Right ventricle myocardium superior (tissue), 1 donor: ENCODE measurements at places on chromosomes 7 and 10. TPM values are rescaled to one million over a fixed set of nuclear protein-coding genes. Genes with fewer than 3 reads are reported as not detected.
A peak's percentile ranks its signal among the peaks of the same experiment; 100 is the strongest.

- DNase-seq: no peak
Measured at GRCh38 chr7:34734771-34735170, 76.8 kb downstream of the NPSR1 start.

- no peak for DNase-seq
Measured at GRCh38 chr7:4234498-4234855, 447.6 kb upstream of the FOXK1 start.

- DNase-seq: no peak
Measured at GRCh38 chr10:103889121-103889720, 28.8 kb downstream of the STN1 start.

DNA sequence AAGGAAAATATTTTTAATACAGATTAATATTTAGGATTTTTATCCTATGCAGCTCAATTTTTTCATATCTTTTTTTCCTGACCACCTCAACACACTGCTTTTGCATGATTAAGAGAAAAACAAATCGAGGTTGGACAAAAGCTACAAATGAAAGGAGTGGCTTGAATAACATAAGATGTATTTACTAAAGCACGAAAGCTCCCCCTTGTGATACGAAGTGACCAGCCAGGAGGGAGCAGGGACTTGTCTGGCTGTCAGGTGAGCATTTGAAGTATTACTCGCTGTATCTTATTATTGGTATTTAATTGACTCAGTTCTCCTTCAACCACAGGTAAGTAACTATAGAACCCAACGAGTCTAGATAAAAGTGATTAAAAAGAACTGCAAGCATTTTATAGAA is 265.2 kb upstream of the PHF14 start:
- DNase-seq: no peak

- DNase-seq: no peak
Measured at GRCh38 chr10:131174211-131174565, 137.3 kb downstream of the TCERG1L start.

GRCh38 chr10:85967594-85967993 is 399.0 kb downstream of the GRID1 start:
- no peak for DNase-seq

GRCh38 chr7:105461518-105461917 is 60.6 kb downstream of the PUS7 start:
- no peak for DNase-seq

DNA sequence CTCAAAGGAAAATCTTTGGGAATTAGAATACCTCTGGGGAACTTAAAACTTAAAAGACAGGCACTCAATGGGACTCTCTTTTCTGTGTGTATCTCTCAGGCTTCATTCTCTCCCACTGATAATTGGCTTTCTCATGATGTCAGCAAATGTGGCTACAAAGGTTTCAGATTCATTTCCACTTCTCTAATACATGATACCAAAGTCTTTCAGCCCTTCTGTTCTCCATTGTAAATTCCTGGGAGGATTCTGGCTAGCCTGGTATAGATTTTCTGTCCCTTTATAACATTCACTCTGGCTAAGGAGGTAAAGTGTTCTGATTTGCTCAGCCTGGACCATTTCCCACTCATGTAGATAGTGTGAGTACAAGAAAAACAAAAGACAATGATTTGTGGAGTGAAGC is 606.2 kb downstream of the PCDH15 start:
- DNase-seq: no peak

DNA sequence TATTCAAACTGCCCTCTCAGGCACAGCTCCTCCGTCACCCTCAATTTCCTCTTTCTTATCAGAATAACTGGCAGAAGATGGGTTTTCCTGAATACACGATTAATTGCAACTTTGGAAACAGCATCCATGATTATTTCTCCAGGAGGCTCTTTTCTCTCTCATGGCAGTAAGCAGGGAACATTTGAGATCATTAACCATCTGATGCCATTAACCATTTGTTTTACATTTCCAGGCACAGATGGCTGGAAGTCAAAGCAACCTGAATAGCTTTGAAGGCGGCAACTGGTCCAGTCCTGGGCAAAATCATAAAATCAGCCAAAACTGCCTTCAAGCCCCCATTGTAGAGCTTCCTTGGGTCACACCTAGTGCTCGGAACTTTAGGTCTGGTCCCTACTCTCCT is 289.5 kb upstream of the AOAH start:
- DNase-seq: no peak

GRCh38 chr10:73788864-73789658 is 3.7 kb downstream of the ZSWIM8 start:
- peak; percentile 32 for DNase-seq

DNA sequence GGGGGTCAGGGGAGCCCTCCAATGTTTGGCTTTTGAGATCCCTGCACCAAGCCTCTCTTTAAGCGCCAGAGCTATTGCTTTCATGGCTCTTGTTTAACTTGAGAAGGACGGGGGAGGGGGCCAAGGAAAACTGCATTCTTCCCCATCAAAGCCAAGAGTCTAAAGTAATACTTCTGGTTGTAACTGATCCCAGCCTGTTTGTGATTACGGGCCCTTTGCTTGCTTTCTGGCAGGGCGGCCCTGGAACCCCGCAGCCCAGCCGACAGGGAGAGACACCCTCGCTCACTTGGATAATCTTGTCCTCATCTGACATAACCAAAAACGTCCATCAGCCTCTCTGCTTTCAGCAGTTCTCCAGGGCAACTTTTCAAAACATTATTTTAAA is 154.7 kb downstream of the NEURL1 start:
- no peak for DNase-seq

DNA sequence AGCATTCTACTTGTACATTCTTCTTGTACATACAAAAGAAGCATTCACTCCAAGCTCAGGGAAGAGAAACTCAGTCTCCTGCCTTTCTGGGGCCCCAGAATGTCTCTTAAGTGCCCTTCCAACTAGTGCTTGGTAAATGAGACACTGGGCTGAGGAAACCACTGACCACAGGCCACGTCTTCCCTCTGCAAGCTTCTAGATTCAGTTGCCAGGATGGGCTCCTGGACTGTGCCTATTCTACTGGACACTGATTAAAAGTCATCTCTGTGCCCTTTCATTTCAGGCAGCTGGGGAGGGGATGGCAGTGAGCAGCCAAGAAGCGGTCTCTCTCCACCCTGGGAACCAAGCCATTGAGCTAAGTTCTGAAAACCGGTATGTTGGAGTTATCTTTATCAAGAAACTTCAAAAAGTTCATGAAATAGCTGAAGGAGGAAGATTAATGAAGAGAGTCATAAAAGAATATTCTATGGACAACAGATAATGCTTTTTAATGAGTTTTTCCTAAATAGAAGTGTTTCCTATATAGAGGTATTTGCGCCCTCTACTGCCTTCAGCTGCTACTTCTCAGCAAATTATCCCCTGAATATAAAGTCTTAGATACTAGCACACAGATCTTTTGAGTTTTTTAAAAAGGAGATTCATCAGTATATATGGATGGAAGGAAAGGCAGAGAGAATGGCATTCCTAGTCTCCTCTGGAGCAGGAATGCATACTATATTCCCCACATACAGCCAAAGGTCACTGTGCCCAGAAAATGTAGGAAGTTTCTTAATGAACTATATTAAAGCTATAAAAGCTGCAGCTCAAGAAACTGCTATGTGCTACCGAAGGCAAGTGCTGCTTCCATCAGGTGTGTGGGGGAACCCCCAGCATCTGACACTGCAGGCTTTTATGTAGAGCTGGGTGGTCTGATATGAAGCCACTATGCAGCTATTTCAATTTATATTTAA is 8.4 kb upstream of the IFIT1B start:
- no peak for DNase-seq

GRCh38 chr10:124708922-124709520 is 35.2 kb downstream of the FAM53B start:
- no peak for DNase-seq

The WDR91 gene
- 5.1 TPM for total RNA-seq

The HSPA14 gene
- total RNA-seq: 7.3 TPM

The URGCP gene
- 43.4 TPM for total RNA-seq

The TMEM273 gene
- 28.5 TPM for total RNA-seq

The SEMA3C gene
- 66.9 TPM for total RNA-seq

The CPXM2 gene
- total RNA-seq: 2.6 TPM

The MYH16 gene
- not detected for total RNA-seq
